ENCODE measurements at places on chromosomes 16 and 17.

DNA sequence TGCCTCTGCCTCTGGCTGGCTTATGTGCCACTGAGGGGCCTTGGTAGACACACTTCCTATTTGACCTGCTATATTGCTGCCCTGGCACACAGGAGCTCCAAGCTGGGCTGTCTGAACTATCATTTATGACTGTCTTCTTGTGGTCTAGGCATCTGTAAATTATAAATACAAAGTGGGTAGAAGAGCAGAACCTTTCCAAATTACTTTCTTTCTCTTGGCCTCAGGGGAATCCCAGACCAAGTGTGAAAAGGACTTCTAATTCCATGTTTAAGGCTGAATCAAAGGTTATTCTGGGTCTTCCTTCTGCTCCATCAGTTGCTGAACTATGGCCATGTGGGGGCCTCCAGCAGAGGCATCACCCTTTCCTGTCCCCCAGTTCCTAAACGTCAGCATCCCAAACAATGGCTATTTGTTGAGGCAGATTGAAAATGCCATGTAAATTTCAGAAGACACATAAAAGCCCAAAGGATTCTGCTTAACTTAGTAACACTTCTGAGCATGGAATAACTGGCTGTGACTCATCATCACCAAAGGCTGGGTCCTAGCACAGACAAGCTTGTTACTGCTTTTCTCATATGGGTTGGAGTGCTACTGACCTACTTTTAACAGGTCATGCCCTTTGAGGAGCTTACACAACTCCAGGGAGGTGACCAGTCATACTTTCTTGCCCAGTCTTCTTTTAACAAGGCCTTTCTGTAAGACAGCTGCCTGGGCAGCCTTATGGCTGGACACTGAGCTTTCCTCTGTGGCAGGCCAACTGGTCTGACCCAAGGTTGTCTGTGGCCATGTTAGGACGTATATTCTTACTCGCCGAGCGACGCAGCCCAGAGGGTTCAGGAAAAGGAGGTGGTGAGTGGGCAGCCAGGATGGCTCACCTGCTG lies 154.8 kb downstream of the VPS53 start:
- peak; percentile 84 for DNase-seq

DNA sequence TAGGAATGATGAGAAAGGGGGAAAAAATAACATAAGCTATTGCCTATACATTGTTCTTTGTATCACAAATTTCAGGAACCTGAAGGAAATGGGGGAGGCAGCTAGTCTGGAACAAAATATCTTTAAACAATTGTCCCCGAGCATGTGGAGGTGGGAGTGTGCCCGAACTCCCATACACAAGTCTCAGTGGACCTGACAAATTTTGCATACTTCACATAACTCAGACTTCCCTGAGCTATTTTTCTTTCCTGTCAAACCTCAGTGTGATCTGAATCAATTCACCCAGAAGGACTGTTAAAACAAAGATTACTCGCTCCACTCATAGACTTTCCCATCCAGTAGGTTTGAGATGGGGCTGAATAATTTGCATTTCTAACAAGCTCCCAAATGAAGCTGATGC lies 1.6 kb upstream of the XPO6 start:
- DNase-seq = no peak

- no peak for DNase-seq
Measured at GRCh38 chr16:24906901-24907300, 61.1 kb downstream of the SLC5A11 start.

- peak; percentile 26 for DNase-seq
Measured at GRCh38 chr16:78096386-78096785, 3.1 kb upstream of the WWOX start.

DNA sequence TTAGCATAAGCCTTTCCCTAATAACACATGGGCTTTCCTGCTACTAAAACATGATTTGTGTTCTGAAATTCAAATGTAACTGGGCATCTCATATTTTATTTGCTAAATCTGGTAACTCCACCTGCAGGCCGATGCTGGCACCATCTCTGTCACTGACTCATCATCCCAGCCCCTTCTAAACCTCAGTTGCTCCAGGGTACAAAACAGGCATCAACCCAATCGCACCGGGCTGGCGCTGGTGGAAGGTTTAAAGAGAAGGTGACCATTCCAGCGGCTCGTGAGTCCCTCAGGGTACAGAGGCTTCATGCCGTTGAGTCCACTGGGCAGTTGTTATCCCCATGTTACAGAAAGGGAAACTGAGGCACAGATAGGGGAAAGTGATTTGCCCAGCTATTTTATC lies 27.1 kb downstream of the PPL start:
- DNase-seq = no peak

DNA sequence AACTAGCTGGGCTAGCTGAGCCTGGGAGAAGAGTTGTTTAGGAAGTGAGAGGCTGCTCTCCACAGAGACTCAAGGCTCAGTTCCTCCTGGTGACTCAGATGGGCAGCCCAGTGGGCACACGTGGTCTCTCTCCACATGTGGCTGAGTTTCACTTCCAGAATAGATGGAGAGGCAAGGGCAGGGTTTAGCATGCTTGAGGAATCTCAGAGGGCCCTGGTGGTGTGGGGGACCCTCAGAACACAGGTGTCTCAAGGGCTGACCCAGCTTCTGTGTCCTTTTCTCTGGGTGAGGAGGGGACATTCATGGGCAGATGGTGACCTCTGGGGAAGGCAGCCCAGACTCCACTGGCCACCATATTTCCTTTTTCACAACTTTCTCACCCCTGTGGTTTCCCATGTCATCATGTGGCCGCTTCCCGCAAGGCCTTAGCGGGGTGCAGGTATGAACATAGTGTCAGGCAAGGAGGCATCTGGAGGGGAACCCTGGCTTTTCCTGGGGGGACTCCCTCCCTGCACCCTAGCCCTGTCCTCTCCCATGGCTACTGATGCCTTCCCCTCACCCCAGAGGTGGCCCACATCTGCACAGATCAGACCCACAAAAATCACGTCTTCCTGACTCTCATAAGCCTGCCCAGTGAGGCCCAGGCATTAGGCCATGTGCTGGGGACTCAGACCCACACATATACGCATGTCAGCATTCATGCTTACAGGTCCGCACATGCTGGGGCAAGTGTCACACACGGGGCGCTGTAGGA lies 3.3 kb downstream of the GRN start:
- DNase-seq = peak; percentile 65

DNA sequence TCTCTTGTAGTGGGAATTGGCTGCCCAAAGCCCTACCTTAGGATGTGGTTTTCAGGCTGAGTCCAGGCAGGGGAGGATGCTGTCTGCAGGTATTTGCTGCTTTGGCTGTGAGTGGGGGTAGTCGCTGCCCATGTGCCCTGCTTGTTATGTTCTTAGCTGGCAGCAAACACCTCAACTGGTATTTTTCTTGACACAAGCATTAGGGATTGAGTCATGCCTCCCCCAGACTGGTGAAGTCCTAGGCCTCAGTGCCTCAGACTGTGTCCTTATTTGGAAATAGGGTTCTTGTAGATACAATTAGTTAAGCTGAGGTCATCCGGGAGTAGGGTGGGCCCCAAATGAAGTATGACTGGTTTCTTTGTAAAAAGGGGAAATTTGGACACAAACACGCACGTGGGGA lies 808.3 kb upstream of the EEF2KMT start:
- no peak for DNase-seq

DNA sequence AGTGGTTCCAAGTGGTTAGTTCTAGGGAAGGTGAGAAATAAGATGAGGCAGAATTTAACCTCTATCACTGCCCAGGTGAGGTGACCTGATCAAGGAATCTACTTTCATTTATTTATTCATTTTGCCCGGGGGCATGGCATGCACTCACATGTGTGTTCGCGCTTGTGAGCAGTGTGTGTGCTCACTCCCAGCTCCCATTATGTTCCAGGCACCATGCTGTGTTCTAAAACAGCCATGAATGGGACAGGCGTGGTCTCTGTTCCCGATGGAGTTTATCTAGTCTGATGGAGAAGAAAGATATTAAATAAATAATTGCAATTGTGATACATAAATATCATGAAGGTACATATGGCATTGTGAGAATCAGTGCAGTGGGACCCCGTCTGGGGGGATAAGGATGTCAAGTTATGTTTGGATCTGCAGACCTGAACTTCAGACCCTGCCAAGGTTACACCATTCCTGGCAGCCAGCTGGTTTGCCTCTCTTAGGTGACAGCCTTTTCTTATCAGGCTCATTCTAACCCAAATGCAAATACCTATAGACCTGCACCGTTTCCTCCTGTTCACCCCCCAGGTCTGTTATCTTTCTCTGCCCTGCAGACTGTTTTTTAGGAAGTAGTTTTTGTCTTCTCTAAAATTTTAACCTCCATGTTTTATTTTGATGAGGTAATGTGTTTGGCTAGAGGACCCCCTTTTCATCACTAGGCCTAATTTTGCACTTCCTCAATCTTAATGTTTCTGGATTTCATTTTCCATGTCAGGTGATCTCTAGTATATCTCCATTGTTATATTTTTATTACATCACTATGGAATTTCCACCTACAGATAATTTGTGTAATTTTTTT lies 11.8 kb downstream of the CYB5B start:
- no peak for DNase-seq

GRCh38 chr17:35006961-35007360 lies 26.6 kb downstream of the LIG3 start:
- no peak for DNase-seq

- DNase-seq = no peak
Measured at GRCh38 chr16:77890075-77890474, 101.7 kb downstream of the VAT1L start.

GRCh38 chr17:43587647-43588046 lies 41.5 kb upstream of the ETV4 start:
- DNase-seq = no peak

DNA sequence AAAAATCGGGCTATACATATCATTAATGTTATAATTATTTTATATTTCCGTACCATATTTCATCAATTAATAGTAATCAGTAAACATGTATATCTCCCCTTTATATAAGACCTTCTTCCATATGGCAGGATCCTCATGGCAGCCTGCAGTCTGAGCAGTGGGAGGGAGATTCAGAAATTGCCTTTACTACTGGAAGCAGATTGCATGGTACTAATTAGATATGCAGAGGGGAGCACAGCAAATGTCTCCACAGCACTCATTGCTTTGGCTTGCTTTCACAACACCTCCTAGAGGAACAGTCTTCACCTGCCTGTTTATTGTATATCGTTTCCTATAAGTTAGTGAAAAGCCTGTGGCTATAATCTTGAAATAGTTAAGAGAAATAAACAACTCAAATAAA lies 585.8 kb upstream of the GOT2 start:
- DNase-seq = no peak

GRCh38 chr16:26987597-26988010 lies 79.1 kb upstream of the C16orf82 start:
- DNase-seq = no peak

- DNase-seq = peak; percentile 72
Measured at GRCh38 chr16:4409081-4409932, 7.1 kb downstream of the CORO7 start.

- DNase-seq = no peak
Measured at GRCh38 chr17:75826561-75827307, 17.5 kb downstream of the UNC13D start.

GRCh38 chr17:19706791-19707727 lies 9.3 kb downstream of the SLC47A2 start:
- DNase-seq = no peak

DNA sequence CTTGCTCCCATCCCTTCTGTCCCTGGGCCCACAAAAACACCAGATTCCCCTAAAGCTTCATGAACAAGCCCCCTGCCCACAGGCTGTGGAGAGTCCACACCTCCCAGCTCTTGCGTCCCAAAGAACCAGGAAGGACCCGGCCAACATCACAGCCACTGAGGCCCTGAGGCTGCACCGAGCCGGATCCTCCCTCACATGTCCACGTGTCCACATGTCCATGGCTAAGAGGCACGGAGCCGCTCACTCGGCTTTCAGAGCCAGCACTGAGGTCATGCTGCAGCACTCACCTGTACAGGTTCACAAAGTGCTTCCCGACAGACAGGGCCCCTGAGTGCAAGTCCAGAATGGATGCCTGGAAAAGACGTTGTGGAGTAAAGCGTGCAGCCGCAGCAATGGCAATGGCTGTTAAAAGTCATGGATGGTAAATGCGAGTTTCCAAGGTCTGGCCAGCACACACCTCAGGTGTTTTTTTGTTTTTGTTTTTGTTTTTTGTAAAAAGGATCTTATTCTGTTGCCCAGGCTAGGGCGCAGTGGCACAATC lies 11.9 kb upstream of the HEXD start:
- DNase-seq = no peak

GRCh38 chr17:40327244-40327729 lies 18.3 kb downstream of the RARA start:
- DNase-seq = no peak

DNA sequence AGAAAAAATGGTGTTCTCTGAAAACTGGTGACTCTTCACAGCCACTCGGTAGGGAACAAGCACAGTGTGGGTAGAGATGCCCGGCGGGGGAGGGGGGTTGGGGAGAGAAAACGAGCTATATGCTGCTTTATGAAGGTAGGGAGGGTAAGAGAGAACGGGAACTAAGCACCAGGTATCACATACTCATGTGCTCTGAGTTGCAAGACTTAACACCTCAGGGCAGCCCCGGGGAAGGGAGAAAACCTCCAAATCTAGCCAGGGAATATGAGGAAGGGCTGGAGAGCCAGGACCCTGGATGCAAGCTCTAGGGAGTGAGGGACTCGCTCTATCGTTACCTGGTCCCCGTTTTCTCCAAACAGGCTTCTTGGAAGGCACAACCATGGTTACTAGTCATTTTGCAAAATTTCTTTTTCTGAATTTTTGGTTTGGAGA lies 35.3 kb downstream of the HIC1 start:
- no peak for DNase-seq

GRCh38 chr17:27087935-27088766 lies 205.8 kb upstream of the WSB1 start:
- no peak for DNase-seq

GRCh38 chr17:36653856-36654255 lies 52.5 kb downstream of the MRM1 start:
- no peak for DNase-seq

GRCh38 chr16:88548131-88548874 lies 21.9 kb upstream of the ZC3H18 start:
- no peak for DNase-seq

DNA sequence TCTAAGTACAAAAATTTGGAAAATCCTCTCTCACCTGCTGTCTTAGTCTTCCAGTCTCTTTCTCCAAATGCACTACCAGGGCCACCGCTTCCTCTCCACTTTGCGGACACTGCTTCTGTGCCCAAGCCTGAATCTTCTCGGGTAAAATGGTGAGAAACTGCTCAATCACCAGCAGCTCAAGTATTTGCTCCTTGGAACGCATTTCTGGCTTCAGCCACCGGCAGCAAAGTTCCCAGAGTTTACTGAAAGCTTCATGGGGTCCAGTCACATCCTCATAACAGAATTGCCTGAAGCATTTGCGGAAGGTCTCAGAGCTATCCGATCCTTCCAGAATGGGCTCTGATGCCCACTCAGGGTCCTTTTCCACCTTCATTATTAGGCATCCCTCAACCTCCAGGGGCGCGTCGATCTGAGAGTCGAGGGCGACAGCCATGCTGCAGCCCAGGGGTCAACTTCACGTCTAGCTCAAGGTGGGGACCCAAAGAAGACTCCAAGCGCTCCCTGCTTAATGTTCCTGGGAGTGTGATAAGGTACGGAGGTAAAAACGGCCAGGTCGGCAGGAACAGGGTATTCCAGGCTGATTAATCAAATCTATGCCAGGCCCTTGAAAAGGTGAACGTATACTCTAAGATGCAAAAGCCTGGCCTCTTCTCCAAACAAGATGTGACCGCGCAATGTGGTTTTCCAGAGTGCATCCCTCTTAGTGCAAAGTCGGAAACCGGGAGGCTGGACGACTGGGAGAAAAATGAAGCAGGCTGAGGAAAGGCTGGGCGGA lies 763 bp downstream of the ZKSCAN2 start:
- DNase-seq = no peak

Measured in H54 (cell line).